ENCODE measurements at places on chromosomes 5 and 9. TPM values are rescaled to one million over a fixed set of nuclear protein-coding genes. Genes with fewer than 3 reads are reported as not detected.

PPP3R2 gene
- total RNA-seq: not detected

KIF20A gene
- total RNA-seq: not detected

SPINK1 gene
- not detected for total RNA-seq

TRIM36 gene
- not detected for total RNA-seq

MEGF10 gene
- not detected for total RNA-seq

IL4 gene
- not detected for total RNA-seq

DCTN4 gene
- 46.0 TPM for total RNA-seq

KCNIP1 gene
- not detected for total RNA-seq

RNF208 gene
- total RNA-seq: 1.3 TPM

GRCh38 chr5:111146053-111146452 is 53.9 kb downstream of the WDR36 start:
- H3K36me3 ChIP-seq: no peaks in the 10 kb centered on the region
- no peak for DNase-seq
- H3K4me3 ChIP-seq: no peak overlapping the region
- H3K27ac ChIP-seq: no peak overlapping the region

GRCh38 chr9:88383176-88383575 is 5.1 kb upstream of the SPIN1 start:
- no peaks in the 10 kb centered on the region for H3K27me3 ChIP-seq
- no peak for DNase-seq
- no peaks in the 10 kb centered on the region for H3K36me3 ChIP-seq
- H3K4me3 ChIP-seq: no peak overlapping the region
- H3K27ac ChIP-seq: no peak overlapping the region
- H3K4me1 ChIP-seq: peaks cover 6% of the 10 kb centered on the region

- H3K4me1 ChIP-seq: peaks cover 4% of the 10 kb centered on the region
- DNase-seq: no peak
- H3K36me3 ChIP-seq: no peaks in the 10 kb centered on the region
These were observed 44.9 kb downstream of the SHB start for GRCh38 chr9:38024036-38024681.

GRCh38 chr5:53256746-53257145 is 147.2 kb upstream of the MOCS2 start:
- H3K4me3 ChIP-seq: no peak overlapping the region
- no peak overlapping the region for H3K27ac ChIP-seq
- no peak for DNase-seq
- H3K27me3 ChIP-seq: no peaks in the 10 kb centered on the region

- DNase-seq: no peak
- no peaks in the 10 kb centered on the region for H3K36me3 ChIP-seq
- H3K27me3 ChIP-seq: no peaks in the 10 kb centered on the region
- no peak overlapping the region for H3K4me3 ChIP-seq
- H3K4me1 ChIP-seq: no peaks in the 10 kb centered on the region
- no peak overlapping the region for H3K27ac ChIP-seq
These were observed 6.1 kb downstream of the VAV2 start for GRCh38 chr9:133986061-133986460.

- no peaks in the 10 kb centered on the region for H3K36me3 ChIP-seq
- no peak for DNase-seq
- H3K4me3 ChIP-seq: no peak overlapping the region
- H3K4me1 ChIP-seq: no peaks in the 10 kb centered on the region
- no peaks in the 10 kb centered on the region for H3K27me3 ChIP-seq
- no peak overlapping the region for H3K27ac ChIP-seq
These were observed 2095.5 kb upstream of the C9orf72 start for GRCh38 chr9:29668732-29669131.

- no peaks in the 10 kb centered on the region for H3K4me1 ChIP-seq
- DNase-seq: no peak
- no peaks in the 10 kb centered on the region for H3K36me3 ChIP-seq
- no peaks in the 10 kb centered on the region for H3K27me3 ChIP-seq
These were observed 179.7 kb upstream of the FBXL17 start for GRCh38 chr5:108561416-108562204.

- no peaks in the 10 kb centered on the region for H3K36me3 ChIP-seq
- DNase-seq: no peak
- H3K27ac ChIP-seq: no peak overlapping the region
These were observed 16.9 kb upstream of the ERAP2 start for GRCh38 chr5:96859375-96859774.

- no peaks in the 10 kb centered on the region for H3K36me3 ChIP-seq
- H3K4me3 ChIP-seq: no peak overlapping the region
- no peak for DNase-seq
These were observed 424.0 kb upstream of the RGMB start for GRCh38 chr5:98349251-98349989.

DNA sequence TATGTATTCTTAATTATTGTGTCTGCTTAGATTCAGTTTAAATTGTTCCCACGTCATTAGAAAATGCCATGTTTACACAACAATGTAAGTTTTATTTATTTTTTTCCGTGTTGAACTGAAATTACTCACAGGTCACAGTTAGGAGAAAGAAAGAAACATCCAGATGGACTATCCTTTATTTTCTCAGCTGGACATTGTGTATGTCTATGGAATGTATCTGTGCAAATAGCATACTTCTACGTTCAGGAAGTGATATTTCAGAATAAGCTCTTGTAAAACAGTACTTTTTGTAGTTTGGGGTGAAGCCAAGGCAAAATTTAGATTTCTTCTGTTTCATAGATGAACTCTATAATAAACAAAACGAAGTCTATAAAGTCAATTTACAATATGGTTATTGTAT is 249.0 kb upstream of the ZNF608 start:
- no peaks in the 10 kb centered on the region for H3K4me1 ChIP-seq
- no peak for DNase-seq
- no peak overlapping the region for H3K27ac ChIP-seq
- no peaks in the 10 kb centered on the region for H3K36me3 ChIP-seq
- no peaks in the 10 kb centered on the region for H3K27me3 ChIP-seq

- no peaks in the 10 kb centered on the region for H3K36me3 ChIP-seq
- H3K4me3 ChIP-seq: no peak overlapping the region
- no peaks in the 10 kb centered on the region for H3K27me3 ChIP-seq
- H3K4me1 ChIP-seq: no peaks in the 10 kb centered on the region
- H3K27ac ChIP-seq: no peak overlapping the region
- no peak for DNase-seq
These were observed 201.1 kb downstream of the PALM2AKAP2 start for GRCh38 chr9:109981091-109981490.

DNA sequence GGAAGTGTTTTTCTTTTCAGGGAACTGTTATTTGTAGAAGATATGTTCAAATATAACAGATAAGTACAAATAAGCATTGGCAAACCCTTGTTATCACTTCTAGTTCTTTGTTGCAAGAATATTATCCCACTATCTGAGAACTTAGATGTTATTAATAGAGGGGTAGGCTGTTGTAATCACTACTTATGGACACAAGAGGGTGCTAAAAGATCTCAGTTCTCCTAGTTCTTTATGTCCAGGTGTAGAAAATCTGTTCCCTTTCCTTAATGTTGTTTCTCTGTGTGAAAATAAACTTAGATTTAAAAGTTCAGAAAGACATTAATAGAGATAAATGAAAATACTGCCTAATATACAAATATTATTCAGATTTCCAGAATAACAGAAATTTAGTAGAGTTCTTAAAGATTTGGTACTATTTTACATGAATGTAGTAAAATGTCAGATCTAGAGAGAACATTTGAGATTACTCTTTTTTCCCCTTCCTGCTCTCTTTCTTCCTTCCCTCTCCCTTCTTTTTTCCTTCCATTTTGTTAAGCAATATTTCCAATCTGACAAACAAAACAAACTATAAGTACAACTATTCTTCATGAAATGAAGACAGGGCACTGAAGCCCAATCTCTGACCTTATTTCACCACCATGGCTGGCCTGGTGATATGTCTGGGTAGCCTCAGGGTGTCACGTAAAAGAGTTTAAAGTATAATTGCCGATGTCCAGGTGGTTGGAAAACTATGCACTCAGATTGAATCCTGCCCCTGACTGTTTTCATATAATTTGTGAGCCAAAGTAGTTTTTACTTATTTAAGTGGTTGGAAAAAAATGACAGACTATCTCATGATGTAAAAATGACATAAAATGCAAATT is 43.6 kb upstream of the C5orf46 start:
- no peaks in the 10 kb centered on the region for H3K27me3 ChIP-seq
- DNase-seq: no peak

DNA sequence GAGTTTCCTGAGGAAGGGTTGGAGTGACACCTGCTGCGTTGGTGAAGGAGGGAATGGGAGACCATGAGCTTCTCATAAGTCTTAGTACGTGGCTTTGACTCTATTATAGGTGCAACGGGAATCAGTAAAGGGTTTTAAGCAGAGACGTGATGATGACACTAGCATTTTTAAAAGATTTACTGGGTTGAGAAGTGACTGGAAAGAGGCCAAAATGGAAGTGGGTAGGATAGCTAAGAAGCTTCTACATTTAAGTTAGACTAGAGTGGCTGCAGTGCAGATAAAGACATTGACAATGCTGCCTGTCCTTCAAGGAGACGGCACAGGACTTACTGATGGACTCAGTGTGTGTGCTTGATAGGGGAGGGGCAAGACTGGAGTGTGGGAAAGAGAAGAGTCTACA is 6.2 kb downstream of the GAPT start:
- H3K27ac ChIP-seq: no peak overlapping the region
- no peak overlapping the region for H3K4me3 ChIP-seq
- H3K27me3 ChIP-seq: no peaks in the 10 kb centered on the region
- no peaks in the 10 kb centered on the region for H3K4me1 ChIP-seq
- H3K36me3 ChIP-seq: no peaks in the 10 kb centered on the region

- no peaks in the 10 kb centered on the region for H3K36me3 ChIP-seq
- H3K4me3 ChIP-seq: no peak overlapping the region
- peaks cover 55% of the 10 kb centered on the region for H3K4me1 ChIP-seq
- H3K27ac ChIP-seq: no peak overlapping the region
These were observed 2.4 kb downstream of the BICD2 start for GRCh38 chr9:92762196-92762595.

GRCh38 chr5:91312698-91313097 is 70.4 kb downstream of the ARRDC3 start:
- no peak overlapping the region for H3K27ac ChIP-seq
- no peak for DNase-seq
- no peaks in the 10 kb centered on the region for H3K36me3 ChIP-seq
- H3K27me3 ChIP-seq: no peaks in the 10 kb centered on the region
- H3K4me1 ChIP-seq: peaks cover 46% of the 10 kb centered on the region

DNA sequence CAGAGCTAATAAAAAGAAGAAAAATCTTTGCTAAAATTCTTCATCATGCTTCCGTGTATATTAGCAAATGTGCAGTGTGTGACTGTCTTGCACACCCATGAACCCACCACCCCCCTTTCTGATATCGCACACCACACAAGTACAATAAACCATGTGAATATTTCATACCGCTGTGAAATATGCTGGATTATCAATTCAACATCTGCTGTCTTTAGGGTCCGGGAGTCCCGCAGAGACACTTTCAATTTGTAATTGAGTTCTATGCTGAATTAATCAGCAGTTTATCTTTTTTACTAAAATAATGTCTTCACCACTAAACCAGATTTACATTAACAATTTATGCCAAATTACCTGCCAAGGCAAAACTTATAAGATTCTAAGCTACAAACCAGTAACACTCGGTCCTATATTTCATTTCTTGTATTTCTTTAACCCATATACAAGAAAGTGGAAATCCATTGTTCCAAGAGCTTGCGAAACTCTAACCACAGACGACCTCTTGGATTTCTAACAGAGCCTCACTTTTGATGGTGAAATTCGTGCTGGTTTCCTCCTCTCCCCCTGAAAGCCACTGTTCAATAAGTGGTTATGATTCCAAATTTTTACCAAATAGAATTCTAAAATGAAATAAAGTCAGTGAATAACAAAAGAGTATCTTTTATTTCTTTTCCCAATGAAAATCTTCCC is 44.2 kb downstream of the PSMB7 start:
- H3K27me3 ChIP-seq: no peaks in the 10 kb centered on the region
- H3K4me1 ChIP-seq: no peaks in the 10 kb centered on the region
- no peak overlapping the region for H3K27ac ChIP-seq
- H3K4me3 ChIP-seq: no peak overlapping the region

GRCh38 chr5:169460896-169461295 is 122.7 kb upstream of the SPDL1 start:
- H3K4me3 ChIP-seq: no peak overlapping the region
- DNase-seq: no peak
- no peak overlapping the region for H3K27ac ChIP-seq
- no peaks in the 10 kb centered on the region for H3K36me3 ChIP-seq

GRCh38 chr9:93476924-93477323 is 23.5 kb upstream of the FAM120AOS start:
- H3K4me1 ChIP-seq: no peaks in the 10 kb centered on the region
- no peak for DNase-seq
- H3K27me3 ChIP-seq: no peaks in the 10 kb centered on the region
- no peak overlapping the region for H3K27ac ChIP-seq
- H3K4me3 ChIP-seq: no peak overlapping the region
- peaks cover 10% of the 10 kb centered on the region for H3K36me3 ChIP-seq

DNA sequence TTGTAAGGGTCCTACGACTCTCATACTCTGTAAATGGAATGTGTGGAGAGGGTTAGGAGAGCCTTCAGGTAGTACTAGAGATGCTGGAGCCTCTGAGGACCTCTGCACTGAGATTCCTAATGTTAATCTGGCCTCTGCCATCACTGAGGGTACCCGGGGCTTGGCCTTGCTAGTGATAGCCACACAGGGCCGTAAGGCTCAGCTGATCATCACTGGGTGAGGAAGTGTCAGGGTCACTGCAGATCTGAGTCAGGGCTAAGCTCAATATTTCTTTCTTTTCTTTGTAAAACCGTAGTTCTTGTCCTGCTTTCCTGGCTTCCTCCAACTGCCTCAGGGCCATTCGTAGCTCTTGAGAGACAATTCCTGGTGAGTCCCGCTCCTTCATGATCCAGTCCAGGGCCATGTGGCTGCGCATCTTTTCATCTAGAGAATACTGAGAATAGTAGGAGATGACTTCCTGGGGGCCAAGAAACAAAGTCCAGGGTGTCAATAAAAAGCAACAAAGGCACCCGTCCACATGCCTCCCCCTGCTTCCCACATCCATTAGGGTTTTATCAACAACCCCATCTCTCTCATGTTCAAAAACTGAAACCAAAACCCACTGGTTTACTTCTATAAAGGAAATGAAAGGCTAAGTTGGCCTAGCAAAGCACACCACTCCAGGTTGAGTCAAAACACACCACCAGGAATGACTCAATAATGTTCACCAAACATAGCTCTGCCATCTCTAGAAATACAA is 47.7 kb downstream of the LIX1 start:
- no peaks in the 10 kb centered on the region for H3K4me1 ChIP-seq
- H3K27ac ChIP-seq: no peak overlapping the region
- no peak overlapping the region for H3K4me3 ChIP-seq

GRCh38 chr5:92956886-92957285 is 624.1 kb downstream of the NR2F1-AS1 start:
- H3K27me3 ChIP-seq: no peaks in the 10 kb centered on the region
- no peak overlapping the region for H3K4me3 ChIP-seq
- no peak for DNase-seq
- no peaks in the 10 kb centered on the region for H3K36me3 ChIP-seq
